Sigmoid colon (tissue), 7 donors: ENCODE measurements at places on chromosomes 7 and 10.

GRCh38 chr7:100021297-100021696 lies 5.9 kb downstream of the ZKSCAN1 start:
- no peak for DNase-seq

DNA sequence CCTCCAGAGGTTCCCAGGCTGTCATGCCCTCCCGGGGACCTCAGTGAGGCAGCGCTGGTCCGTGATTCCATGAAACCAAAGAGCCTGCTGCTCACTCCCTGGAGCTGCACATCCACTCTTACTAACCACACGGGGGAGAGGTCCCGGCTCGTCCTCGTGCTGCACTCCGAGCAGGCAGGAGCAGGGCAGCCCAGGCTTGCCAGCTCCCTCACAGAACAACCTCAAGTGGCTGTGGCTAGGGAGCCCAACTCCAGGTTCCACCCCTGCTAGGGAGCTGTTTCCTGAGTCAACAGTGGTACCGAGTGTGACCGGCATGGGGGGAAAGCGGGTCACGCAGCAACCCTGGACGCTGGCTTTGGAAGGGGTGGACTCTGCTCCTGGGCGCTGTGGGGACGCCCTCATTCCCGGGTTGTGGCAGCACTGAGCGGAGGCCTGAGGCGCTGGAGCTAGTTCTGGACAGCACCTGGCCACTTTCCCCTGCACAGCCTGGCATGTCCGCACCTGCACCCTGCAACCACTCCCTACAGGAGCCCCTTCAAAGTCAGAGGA lies 27.9 kb upstream of the PPP2R2D start:
- DNase-seq = peak; percentile 56

DNA sequence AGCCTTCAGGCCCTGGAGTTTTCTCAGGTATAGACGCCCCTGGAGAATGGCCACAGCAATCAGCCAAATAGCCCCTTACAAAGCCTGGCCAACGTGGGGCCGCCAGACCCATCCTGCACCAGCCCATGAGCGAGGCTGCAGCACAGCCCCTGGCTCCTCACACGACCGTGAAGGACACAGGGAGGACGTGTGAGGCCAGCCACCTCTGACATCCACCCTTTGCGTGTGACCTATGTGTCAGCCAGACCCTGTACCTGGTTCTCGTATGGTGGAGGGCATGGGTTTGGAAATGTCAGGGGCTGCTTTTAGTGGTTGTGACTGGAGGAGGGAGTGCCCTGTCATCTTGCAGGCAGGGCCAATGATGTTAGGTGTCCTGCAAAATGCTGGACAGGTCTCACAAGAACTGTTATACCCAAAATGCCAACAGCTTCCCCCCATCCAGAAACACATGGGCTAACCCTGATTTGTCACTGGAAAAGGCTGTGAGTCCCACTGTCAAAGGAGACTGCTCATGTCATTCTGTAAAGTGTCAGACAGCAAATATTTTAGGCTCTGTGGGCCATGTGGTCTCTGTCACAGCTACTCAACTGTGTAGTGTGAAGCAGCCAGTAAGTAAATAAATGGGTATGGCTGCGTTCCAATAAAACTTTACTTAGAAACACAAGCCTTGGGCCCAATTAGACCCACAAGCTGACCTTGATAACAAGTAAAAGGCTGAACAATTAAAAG lies 30.0 kb downstream of the NOD1 start:
- no peak for DNase-seq

DNA sequence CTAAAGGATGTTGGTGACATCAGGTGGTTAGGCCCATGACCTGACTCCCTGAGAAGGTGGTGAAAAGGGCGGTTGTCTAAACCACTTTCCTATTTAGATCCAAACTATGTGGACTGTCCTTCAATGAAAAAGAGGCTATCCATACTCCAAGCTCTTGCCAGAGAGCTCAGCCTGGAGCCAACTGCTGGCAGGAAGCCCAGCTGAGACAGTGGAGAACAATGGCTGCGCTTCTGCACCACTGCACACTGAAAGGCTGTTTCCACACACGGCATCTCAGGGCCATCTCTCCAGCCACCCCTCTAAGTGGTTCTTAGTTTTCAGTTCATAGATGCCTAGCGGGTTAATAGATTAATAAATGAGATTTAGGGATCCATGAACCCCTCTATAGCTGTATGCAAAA lies 488.8 kb upstream of the ZMIZ1 start:
- DNase-seq = peak; percentile 89

DNA sequence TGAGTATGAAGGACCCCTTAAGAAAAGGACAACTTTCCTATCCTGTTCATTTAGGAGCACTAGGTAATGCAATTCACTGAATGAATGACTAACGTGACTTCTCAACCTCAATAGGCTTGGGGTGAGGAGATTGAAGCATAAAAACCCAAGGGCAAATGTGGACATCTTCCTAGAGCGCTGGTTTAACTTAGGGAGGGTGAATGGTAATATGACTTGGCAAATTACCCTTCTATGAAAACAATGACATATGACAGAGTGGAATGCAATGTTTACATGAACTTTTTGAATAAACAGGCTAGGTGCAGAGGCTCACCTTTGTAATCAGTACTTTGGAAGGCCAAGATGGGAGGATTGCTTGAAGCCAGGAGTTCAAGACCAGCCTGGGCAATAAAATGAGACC lies 83.9 kb upstream of the ANK3 start:
- DNase-seq = no peak

DNA sequence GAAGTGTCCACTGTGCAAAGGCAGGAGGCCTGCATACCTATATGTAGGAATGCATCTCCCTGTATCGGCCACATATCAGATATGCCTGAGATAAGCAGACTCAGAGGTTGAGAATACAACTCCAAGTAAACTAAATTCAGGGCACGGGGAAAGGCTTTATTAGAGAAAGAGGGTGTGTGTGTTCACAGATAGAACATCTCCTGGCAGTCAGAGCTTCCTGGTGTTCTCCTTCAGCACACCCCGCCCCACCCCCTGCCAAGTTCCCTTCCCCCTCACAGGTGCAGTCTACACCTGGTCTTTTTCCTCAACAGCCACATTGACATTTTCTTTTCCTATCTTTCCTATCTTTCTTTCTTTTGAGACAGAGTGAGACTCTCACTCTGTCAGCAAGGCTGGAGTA lies 17.1 kb downstream of the GBX1 start:
- no peak for DNase-seq

- DNase-seq = peak; percentile 75
Measured at GRCh38 chr7:105622106-105622731, 40.9 kb upstream of the EFCAB10 start.

DNA sequence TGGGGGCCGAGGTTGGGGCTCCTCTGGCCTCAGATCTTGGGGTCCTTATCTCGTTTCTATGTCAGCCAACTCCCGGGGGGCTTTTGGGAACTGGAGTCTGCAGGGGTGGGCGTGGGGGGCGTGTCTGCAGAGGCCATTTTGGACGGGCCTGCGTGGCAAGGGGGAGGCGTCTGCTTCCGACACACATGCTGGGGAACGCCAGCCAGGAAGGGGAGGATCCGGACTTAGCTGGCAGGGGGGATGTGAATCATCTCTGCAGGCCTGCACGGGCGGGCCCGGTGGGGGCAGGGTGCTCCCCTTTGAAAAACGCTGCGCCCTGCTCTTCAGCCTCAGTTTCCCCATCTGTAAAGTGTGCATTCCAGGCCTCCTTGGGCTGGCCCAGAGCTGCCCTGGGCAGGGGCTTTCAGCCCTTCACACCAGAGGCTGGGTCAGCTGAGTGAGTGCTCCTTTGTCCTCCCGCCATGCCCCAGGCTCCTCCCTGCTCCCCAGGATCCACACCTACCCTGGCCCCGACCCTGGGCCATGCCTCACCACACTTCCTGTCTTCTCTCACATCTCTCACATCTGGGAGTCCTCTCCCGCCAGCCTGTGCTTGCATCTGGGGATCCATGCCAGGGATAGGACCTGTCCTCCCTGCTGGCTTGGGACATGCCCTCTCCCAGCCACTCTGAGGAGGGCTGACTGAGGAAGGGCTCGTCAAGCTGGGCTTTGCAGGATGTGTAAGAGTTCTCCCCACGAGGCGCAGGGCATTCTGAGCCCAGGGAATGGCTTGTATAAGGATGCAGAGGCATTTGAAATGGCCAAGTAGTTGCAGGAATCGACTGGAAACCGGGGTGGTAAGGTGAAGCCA lies 172.6 kb upstream of the TNRC18 start:
- peak; percentile 94 for DNase-seq

- DNase-seq = no peak
Measured at GRCh38 chr10:78397786-78398185, 364.1 kb downstream of the RPS24 start.

DNA sequence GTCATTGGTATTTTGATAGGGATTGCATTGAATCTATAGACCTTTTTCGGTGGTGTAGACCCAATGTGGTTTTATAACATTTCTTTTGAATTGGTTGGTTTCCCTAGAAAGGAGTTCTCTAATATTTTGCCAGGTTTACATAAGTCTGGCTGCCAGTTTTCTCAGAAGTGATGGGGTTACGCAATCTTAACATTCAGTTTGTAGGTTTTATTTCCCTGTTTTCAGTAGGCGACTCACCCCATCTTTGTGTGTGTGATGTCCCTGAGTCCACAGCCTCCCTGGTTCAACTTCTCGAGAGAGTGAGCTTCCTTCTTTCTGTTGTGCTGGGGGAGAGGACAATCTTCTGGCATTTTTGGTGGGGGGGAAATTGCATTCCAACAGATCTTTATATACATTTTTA lies 9.6 kb upstream of the KIF5B start:
- no peak for DNase-seq

- peak; percentile 71 for DNase-seq
Measured at GRCh38 chr7:832167-832967, at the start of gene SUN1. TSS of gene SUN1 (plus strand) at chr7:832476. CDS start at chr7:832525, 49 bp downstream.

DNA sequence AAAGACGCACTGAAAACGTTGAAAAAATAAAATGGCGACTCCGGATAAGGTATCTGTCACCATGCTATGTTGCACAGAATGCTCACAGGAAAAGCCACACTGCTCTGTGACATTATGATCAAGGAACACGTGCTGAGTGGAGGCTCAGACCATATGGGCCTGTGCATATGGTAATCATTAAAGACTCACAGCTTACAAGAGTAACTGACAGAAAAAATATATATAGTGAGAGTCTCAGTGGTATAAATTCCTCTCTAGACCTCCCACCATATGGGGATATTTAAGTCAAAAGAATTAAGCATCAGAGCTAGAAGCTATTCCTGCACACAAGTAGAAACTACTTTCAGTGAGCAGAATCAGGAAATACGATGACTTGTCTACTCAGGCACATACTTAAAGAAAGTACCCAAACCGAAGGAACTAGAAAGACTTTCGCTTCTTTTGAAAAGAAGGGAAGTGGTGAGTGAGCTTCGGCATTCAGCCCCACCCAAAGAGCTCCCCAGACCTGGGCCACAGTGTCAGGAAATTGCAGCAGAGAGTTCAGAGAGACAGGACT lies 65.1 kb upstream of the MPP7 start:
- DNase-seq = no peak

- DNase-seq = no peak
Measured at GRCh38 chr7:101998029-101998905, 180.8 kb downstream of the CUX1 start.

- no peak for DNase-seq
Measured at GRCh38 chr7:127731431-127732080, 79.6 kb downstream of the SND1 start.

- no peak for DNase-seq
Measured at GRCh38 chr10:116122664-116123063, 150.3 kb downstream of the GFRA1 start.

DNA sequence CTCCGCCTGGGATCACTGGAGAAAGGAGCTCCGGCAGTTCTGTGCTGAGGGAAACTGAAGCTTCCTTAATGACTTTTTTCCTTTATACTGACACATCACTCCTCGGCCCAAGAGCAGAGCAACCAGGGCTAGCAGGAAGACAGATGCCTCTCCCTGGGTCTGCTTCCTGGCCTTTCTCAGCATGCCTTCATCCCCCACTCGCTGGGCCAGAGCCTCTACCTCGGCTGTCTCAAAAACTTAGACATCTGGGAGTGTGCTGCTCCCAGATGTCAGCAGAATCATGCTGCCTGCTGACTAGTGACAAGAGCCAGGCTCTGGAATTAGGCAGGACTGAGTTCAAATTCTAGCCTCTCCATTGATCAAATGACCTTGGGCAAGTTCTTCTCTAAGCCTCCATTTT lies 24.4 kb upstream of the LRRC4 start:
- DNase-seq = no peak

DNA sequence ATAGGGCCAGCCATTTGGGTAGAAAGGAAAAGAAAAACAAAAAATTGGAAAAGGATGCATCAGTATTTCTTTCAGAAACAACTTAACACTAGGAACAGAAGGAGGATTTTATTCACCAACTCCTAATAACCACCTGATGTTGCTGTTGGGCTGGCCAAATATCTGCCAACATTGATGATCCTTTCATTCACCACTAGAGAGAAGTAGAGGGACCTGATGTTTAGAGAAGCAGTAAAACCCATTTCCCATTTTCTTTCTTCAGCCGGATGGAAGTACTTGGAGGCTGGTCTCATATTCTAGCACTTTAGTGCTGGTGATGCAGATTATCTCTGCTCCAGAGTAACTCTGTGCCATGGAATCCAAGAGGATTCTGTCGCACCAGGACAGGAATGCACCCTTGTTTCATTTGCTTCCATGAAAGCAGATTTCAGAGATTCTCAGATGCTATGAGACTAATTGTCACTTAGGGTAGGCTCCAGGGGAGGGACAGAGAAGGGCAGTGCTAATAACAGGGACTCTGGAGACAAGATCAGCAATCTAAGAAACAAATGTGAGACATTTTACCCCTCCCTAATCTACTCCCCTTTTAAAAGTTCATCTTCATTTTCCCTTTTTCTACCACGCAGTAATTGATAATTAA lies 3.1 kb downstream of the KLLN start:
- no peak for DNase-seq

DNA sequence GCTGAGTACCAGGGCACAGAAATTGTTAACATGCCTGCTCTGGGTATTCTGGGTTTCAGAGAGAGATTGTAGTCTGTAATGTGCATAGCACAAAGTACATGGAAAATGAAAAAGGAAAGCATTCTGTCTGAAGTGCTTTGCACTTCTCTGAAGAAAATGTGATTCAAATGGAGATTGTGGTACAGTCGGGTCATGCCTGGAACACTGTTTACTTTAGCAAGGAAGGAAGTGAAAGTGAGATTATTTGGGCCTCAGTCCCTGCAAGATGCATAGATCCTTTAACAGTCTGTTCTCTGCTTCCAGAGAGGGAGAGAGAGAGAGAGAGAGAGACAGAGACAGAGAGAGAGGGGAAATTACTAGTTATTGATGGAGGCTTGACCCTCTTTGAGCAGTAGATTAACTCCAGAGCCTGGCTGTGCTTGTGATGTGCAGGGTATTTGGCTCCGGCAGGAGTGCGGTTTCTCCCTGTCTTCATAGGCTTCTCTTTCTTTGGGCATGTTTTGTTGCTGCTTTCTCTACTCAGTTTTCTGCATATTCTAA lies 5.4 kb downstream of the VWC2 start:
- DNase-seq = no peak

- DNase-seq = no peak
Measured at GRCh38 chr7:70237831-70238575, 639.7 kb downstream of the AUTS2 start.

DNA sequence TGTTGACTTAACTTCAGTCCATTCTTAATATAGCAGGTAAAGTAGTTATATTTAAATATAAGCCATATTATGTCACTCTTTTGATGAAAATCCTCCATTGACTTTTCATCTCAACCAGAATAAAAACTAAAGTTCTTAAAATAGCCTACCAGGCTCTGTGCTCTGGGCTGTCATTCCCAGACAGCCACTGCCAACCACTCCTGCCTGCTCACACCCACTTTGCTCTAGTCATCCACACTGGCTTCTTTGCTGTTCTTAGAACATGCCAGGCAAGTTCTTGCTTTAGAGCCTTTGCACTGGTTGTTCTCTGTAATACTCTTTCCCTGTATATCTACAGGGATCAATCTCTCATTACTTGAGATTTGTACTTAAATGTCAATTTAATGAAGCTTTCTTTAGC lies 80.6 kb downstream of the ZEB1 start:
- DNase-seq = no peak
